ENCODE measurements at places on chromosomes 11 and 22.
A peak's percentile ranks its signal among the peaks of the same experiment; 100 is the strongest.

DNA sequence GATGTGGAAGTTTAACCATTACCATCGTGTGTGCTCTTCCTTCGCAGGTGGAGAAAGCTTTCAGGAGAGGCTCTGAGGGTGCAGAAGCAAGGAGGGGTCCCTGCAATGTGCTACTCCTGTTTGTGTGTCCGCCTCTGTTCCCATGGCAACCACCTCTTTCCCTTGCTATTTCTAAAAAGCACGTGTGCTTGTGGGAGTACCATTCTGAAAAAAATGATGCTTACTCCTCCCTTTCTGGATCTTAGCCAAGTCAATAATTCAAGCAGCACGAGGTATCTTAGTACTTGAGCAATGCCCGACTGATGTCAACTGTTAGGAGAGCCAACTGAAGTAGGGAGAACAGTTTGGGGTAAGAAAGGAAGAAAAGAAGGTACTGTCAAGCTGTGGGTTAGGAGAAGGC lies 628.7 kb downstream of the NTM start:
- no peak overlapping the region for H3K4me3 ChIP-seq
- no peak for DNase-seq
- H3K4me1 ChIP-seq = no peaks in the 10 kb centered on the region
- peaks cover 2% of the 10 kb centered on the region for H3K27me3 ChIP-seq
- H3K36me3 ChIP-seq = peaks cover 15% of the 10 kb centered on the region

- no peak overlapping the region for H3K27ac ChIP-seq
- H3K36me3 ChIP-seq = no peaks in the 10 kb centered on the region
- no peaks in the 10 kb centered on the region for H3K27me3 ChIP-seq
- H3K4me3 ChIP-seq = no peak overlapping the region
- no peak for DNase-seq
Measured at GRCh38 chr11:95908826-95909225, 15.1 kb downstream of the MTMR2 start.

GRCh38 chr11:134584706-134585445 lies 172.8 kb upstream of the B3GAT1 start:
- peak overlapping the region; percentile 45 for H3K27ac ChIP-seq
- H3K4me3 ChIP-seq = no peak overlapping the region
- no peaks in the 10 kb centered on the region for H3K27me3 ChIP-seq
- H3K4me1 ChIP-seq = peaks cover 31% of the 10 kb centered on the region

GRCh38 chr11:76495019-76495418 lies 50.2 kb downstream of the EMSY start:
- peaks cover 2% of the 10 kb centered on the region for H3K4me1 ChIP-seq
- no peak overlapping the region for H3K4me3 ChIP-seq
- H3K36me3 ChIP-seq = peaks cover 22% of the 10 kb centered on the region
- no peaks in the 10 kb centered on the region for H3K27me3 ChIP-seq
- no peak overlapping the region for H3K27ac ChIP-seq

GRCh38 chr11:13150487-13150886 lies 127.1 kb upstream of the BMAL1 start:
- H3K27me3 ChIP-seq = peaks cover 2% of the 10 kb centered on the region
- H3K36me3 ChIP-seq = no peaks in the 10 kb centered on the region
- no peaks in the 10 kb centered on the region for H3K4me1 ChIP-seq
- no peak for DNase-seq

DNA sequence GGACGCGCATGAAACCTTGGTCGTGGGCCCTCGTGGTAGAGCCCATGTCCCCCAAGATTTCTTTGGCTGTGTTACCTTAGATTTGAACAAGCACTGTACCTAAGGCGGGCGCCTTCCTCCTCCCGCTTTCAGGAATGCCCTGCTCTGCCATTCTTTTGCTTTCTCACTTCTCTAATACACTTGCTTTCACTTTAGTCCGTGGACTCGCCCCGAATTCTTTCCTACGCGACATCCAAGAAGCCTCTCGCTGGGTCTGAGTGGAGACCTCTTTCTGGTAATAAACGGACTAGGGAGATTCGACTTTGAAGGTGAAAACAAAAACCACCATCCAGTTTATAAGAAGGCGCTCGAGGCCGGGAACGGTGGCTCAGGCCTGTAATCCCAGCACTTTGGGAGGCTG lies 1.2 kb upstream of the NUP50 start:
- H3K36me3 ChIP-seq = peaks cover 7% of the 10 kb centered on the region
- DNase-seq = no peak

DNA sequence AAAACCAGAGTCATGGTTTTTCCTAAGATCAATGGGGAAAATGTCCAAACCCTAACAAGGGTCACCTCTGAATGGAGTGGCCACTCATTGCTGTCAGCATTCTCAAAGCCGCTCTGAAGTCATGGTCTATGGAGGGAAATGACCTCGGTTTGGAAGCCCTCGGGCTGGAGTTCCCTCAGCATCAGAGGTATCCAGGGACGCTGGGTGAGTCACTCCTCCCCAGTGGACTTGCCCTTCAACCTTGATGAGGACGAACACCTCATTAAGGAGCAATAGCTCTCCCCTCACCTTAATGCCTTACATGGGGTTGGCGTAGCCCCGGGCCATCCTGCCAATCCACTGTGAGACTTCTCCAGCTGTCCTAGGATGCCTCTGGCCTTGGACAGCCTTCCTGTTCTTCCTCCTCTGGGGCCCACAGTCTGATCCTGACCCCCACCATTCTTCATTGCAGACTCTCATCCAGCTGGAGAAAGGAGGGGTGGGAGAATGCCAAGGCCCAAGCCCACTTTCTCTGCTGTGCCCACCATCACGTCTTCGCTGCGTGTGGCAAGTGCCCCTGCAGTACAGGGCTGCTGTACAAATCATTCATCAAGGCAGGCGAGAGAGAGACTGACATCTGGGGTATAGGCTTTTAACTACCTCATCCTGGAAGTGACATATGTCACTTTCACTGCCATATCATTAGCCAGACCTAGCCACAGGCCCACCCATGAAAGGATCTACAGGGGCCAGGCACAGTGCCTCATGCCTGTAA lies 25.4 kb upstream of the MYH9 start:
- no peak overlapping the region for H3K4me3 ChIP-seq
- H3K36me3 ChIP-seq = no peaks in the 10 kb centered on the region
- no peak for DNase-seq
- no peak overlapping the region for H3K27ac ChIP-seq
- peaks cover 3% of the 10 kb centered on the region for H3K4me1 ChIP-seq
- peaks cover 4% of the 10 kb centered on the region for H3K27me3 ChIP-seq

- H3K27ac ChIP-seq = no peak overlapping the region
- no peaks in the 10 kb centered on the region for H3K36me3 ChIP-seq
Measured at GRCh38 chr22:46586123-46586519, 34.1 kb upstream of the GRAMD4 start.

DNA sequence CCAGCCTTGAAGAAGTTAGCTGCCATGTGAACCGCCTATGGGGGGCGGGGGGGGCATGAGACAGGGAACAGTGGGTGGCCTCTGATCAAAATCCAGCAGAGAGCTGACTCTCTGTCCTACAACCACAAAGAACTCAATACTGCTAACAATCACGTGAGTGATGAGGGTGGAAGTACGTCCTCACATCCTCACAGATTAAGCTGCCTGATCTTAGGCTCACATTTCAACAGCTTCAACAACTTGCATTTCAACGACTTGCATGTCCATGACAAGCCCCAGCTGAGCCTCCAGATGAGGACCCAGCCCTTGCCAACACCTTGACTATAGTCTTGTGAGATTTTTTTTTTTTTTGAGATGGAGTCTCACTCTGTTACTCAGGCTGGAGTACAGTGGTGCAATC lies 51.6 kb downstream of the CLMP start:
- peaks cover 1% of the 10 kb centered on the region for H3K27me3 ChIP-seq
- H3K4me3 ChIP-seq = no peak overlapping the region
- H3K36me3 ChIP-seq = no peaks in the 10 kb centered on the region
- no peak for DNase-seq
- H3K27ac ChIP-seq = no peak overlapping the region

- peaks cover 8% of the 10 kb centered on the region for H3K36me3 ChIP-seq
- DNase-seq = no peak
- H3K27ac ChIP-seq = no peak overlapping the region
- peak overlapping the region; percentile 38 for H3K4me3 ChIP-seq
Measured at GRCh38 chr11:87355596-87355995, 317.9 kb downstream of the TMEM135 start.
